Occipital lobe (tissue), 3 donors: ENCODE measurements at places on chromosomes 6 and 20.

DNA sequence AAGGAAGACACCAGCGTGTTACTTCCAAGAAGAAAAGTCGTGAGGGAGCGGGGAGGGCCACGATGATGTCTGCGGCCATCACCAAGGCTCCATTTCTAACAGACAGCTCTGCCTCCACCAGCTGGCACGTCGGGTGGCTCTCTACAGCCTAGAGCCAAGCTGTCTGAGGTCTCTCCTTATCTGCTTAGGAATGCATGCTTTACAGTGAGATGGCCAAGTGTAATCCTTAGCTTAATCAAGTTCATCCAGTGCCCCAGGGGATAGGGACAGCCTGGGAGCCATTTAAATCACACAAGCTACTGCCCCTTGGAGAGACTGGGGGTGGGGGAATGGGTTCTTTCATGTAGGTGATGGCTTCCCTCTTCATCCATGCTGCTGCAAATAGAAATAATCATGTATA is 213.8 kb upstream of the CST7 start:
- no peak for DNase-seq

GRCh38 chr6:69391106-69391505 is 405.7 kb downstream of the LMBRD1 start:
- no peak for DNase-seq

DNA sequence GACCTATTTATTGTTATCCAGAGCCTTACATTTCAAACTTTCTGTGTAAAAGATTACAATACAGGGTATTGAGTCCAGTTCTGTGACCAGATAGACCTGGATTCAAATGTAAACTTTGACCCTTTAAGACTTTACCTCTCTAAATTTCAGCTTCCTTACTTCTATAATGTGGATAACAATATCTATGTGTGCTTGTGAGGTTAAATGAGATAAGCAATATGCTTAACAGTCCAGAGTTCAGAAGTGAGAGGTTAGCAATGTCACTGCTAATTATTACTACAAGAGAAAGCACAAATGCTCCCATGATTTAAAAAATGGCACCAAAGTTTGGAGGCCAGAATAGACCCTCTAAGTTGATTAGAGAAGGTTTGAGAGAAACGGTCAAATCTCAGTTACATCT is 27.5 kb downstream of the EPB41L2 start:
- DNase-seq: no peak

DNA sequence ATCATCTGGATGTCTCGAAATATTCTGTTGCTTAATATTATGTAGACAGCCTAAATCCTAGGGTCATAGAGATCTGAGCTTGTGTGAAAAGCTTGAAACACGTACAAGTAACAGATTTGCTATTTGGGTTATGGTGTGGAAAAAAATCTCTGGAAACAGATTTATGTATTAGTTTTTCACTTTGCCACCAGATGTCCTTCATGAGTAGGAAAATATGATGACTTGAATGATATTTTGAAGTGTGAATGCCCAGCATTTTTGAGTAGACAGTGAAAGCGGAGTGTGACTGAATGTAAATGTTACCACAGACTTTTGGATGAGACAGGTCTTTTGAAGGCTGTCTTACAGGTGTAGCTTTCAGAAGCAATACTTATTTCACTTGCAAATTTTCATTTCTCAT is 4.2 kb upstream of the BMP6 start:
- no peak for DNase-seq
